ENCODE measurements at places on chromosomes 1 and 21. TPM values are rescaled to one million over a fixed set of nuclear protein-coding genes. Genes with fewer than 3 reads are reported as not detected.
A peak's percentile ranks its signal among the peaks of the same experiment; 100 is the strongest.

DNA sequence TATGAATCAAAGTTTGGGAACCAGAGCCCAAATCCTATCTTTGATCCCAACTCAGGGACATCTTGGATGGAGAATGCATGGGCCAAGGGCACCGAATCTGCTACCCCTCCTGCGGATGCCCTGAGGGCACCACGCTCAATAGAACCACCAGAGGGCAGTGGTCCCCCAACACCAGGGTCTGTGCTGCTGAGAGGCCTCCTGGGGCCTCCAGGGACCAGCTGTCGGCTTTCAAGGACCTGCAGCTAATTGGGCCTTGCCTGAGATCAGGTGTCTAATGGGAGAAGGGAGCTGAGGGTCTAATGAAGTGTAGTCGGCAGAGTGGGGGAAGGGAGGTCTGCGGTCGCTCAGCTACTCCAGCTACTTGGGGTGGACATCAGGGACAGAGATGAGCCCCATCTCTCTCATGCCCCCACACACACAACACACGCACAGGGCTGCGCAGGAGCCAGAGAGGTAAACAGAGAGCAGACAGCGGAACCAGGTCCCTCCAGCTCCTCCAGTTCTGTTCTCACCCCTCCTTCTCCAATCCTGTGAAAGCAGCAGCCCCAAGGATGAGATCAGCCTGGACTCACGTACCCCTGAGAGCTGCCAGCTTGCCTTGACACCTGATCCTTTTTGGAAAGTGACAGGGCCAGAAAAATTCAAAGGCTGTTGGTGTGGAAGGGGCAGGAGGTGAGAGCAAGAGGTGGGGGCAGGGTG is 34.9 kb upstream of the PPP1R15B start:
- H3K36me3 ChIP-seq: no peaks in the 10 kb centered on the region
- no peaks in the 10 kb centered on the region for H3K4me1 ChIP-seq
- H3K4me3 ChIP-seq: no peak overlapping the region
- H3K27me3 ChIP-seq: no peaks in the 10 kb centered on the region
- peak; percentile 88 for DNase-seq

DNA sequence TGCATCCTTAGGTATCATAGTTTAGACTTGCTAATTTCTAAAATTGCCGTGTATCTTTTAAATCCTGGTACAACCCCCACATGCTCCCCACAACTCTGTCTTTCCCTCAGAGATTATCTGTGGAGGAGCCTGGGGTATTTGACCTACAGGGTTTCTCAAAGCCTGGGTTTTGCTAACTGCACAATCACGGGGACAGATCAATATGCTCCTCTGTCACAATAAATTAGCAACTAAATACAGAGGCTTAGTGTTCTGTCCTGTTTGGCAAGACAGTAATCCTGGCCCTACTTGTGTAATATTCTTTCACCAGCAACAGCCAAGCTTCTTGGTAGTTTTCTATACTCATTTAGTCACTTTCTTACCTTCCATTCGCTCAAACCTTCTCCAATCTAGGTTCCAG is 8.5 kb downstream of the ECHDC2 start:
- H3K27me3 ChIP-seq: no peaks in the 10 kb centered on the region
- H3K36me3 ChIP-seq: no peaks in the 10 kb centered on the region
- no peak overlapping the region for H3K27ac ChIP-seq

DNA sequence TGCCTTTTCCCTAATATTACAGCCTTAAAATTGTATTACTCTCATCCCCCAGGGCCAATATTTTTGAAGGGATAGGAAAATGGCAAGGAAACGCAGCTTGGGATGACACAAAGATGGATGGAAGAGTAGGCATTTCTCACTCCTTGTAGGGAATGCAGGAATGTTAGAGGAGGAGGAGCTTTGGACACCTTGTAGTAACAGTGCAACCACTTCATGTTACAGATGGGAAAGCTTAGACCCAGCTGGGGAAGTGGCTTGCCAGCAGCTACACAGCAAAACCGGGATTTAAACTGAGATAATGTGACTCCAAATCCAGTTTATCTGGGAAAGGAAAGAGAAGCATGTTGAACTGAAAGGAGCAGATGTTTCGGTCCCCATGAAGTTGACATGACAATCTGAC is 473.7 kb upstream of the DAB1 start:
- no peaks in the 10 kb centered on the region for H3K36me3 ChIP-seq
- no peak overlapping the region for H3K27ac ChIP-seq
- no peaks in the 10 kb centered on the region for H3K27me3 ChIP-seq
- H3K4me3 ChIP-seq: no peak overlapping the region

- no peak overlapping the region for H3K4me3 ChIP-seq
- no peaks in the 10 kb centered on the region for H3K36me3 ChIP-seq
- no peaks in the 10 kb centered on the region for H3K4me1 ChIP-seq
- H3K27ac ChIP-seq: no peak overlapping the region
- H3K27me3 ChIP-seq: no peaks in the 10 kb centered on the region
These were observed 12.5 kb downstream of the EPS15 start for GRCh38 chr1:51506537-51506936.

- no peak overlapping the region for H3K4me3 ChIP-seq
- peaks cover 1% of the 10 kb centered on the region for H3K4me1 ChIP-seq
- H3K27me3 ChIP-seq: no peaks in the 10 kb centered on the region
- peak overlapping the region; percentile 29 for H3K27ac ChIP-seq
- H3K36me3 ChIP-seq: no peaks in the 10 kb centered on the region
These were observed 7.9 kb downstream of the H6PD start for GRCh38 chr1:9242338-9242969.

DNA sequence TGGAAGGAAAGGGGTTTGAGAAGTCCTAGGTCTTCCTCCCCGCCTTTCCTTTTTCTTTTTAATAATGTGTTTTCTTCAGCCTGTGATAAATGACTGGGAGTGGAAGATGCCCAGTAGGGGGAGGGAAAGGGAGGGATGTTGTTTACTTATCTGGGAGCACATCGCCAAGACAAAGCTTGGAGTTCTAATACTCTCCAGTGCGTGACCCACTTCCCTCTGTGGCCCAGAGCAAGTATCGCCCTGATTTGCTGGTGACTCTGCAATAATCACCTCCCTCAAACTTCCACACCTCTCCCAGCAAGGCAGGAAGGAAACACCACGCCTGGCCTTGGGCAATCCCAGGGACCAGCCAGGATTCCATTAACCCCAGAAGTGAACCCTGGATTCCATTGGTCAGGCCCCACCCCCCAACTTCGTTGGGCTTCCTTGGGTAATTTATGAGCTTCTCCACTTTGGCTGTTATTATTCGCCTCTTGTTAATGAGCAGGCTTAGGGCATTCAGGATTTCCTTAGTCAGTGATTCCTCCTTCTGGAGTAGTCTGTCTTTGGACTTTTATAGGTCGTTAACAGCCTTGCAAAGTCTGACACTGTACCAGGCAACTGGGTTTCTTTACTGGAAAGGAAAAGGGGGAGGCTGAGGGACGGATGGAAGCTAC is 24.3 kb upstream of the GRHL3 start:
- peaks cover 2% of the 10 kb centered on the region for H3K4me1 ChIP-seq
- H3K36me3 ChIP-seq: no peaks in the 10 kb centered on the region
- H3K27ac ChIP-seq: no peak overlapping the region
- H3K4me3 ChIP-seq: no peak overlapping the region
- peak; percentile 63 for DNase-seq
- no peaks in the 10 kb centered on the region for H3K27me3 ChIP-seq

Gene C1orf226
- 5.5 TPM for total RNA-seq

Gene DDOST
- total RNA-seq: 123 TPM
